Activated T-helper 1 cell treated with anti-CD3 and anti-CD28 coated beads, Interleukin-12 subunit alpha, Interleukin-12 subunit beta, Interleukin-2, Interleukin-4 antibody, amounts not matched to agents 30 ng/mL and 10 ng/mL and 1 ng/mL, durations not matched to agents 14 hours and 24 hours and 36 hours (primary cell): ENCODE measurements at places on chromosomes 5 and 9. TPM values are rescaled to one million over a fixed set of nuclear protein-coding genes. Genes with fewer than 3 reads are reported as not detected.

Gene SHISAL2B
- total RNA-seq, result not detected in 2 replicates

Gene BSPRY
- 12.3 and 12.8 TPM in 2 replicates for total RNA-seq

GRCh38 chr5:9108162-9108561 lies 437.7 kb downstream of the SEMA5A start:
- DNase-seq, result no peak

Gene C9orf153
- 0.34 TPM in 1 of 2 replicates, not detected in the other for total RNA-seq

- no peak for DNase-seq
These were observed 44.4 kb downstream of the EFCAB9 start for GRCh38 chr5:172238334-172238733.

GRCh38 chr9:113570106-113570505 lies 106.6 kb downstream of the RGS3 start:
- no peak for DNase-seq

- DNase-seq, result no peak
These were observed 289.6 kb downstream of the MED10 start for GRCh38 chr5:6088706-6089105.

Gene ADAMTSL1
- total RNA-seq, result not detected in 2 replicates

GRCh38 chr5:11985993-11986392 lies 81.7 kb upstream of the CTNND2 start:
- DNase-seq, result no peak

GRCh38 chr9:2378266-2378665 lies 243.3 kb upstream of the VLDLR start:
- no peak for DNase-seq

GRCh38 chr5:179345433-179346321 lies at the start of gene ADAMTS2:
Gene ADAMTS2, minus strand, starts transcription at chr5:179345461. Its CDS starts 133 bp downstream, at chr5:179345328.
- DNase-seq, result no peak

DNA sequence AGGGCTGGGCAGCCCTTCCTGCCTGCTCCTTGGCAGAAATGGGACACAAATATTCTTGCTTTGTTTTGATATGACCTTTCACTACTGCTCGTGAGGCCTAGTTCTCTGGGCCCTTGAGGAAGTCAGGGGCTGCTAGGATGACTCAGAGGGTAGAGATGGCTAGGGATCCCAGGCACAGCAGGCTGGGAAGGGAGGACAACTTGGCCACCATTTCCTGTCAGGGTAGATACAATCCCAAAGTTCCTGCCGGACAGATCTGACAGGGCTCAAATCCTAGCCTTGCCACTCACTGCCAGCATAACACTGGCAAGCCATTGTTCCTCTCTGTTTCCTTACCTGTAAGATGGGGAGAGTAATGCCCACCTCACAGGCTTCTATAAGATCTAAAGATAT lies 31.7 kb upstream of the MEIKIN start:
- DNase-seq, result no peak

Gene AIF1L
- 0.34 and 0.51 TPM in 2 replicates for total RNA-seq

GRCh38 chr9:121365564-121365963 lies 4.5 kb downstream of the STOM start:
- DNase-seq, result no peak

DNA sequence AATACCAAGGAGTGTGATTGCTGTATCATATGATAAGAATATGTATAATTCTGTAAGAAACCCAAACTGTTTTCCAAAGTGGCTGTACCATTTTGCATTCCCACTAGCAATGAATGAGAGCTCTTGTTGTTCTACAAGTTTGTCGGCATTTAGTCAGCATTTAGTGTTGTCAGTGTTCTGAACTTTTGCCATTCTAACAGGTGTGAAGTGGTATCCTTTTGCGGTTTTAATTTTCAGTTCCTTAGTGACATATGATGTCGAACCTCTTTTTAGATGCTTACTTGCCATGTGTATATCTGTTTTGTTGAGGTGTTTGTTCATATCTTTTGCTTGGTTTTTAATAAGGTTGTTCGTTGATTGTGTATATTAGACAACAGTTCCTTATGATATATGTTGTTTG lies 296.3 kb upstream of the IZUMO3 start:
- DNase-seq, result no peak

DNA sequence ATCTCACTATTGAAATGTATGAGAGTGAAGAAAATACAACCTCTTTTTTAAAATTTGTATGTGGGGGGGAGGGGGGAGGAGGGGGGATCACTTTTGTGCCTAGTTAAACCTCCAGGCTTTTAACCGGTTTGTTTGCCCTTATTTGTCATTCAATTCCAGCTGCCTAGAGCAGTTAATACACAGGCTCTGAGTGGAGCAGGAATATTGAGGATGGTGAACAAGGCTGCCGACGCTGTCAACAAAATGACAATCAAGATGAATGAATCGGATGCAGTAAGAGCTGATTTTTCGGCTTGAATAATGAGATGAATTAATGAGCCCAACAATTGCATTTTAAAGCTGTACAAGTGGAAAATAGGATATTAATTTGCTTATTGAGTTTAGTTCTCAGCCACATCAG lies 28.7 kb upstream of the SNX24 start:
- no peak for DNase-seq

DNA sequence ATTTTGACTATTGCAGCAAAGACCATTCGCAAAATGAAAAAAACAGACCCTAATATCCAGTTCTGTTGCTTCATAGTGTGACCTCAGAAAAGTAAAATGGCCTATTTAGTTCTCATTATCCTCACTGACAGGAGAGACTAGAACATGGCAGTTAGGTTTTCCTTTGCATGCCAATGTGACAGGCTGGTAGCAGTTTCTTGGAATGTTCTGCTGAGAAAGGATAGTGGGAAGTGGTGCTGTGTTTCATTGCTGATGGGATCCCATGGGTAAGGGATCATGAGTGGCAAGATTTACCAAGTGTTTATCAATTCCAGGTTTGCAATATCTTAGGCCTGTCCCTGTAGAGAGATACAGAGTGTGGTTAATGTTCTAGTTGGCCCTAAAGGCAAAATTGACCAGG lies 88.5 kb downstream of the ACER2 start:
- DNase-seq, result no peak

Gene CYLC2
- not detected in 2 replicates for total RNA-seq

DNA sequence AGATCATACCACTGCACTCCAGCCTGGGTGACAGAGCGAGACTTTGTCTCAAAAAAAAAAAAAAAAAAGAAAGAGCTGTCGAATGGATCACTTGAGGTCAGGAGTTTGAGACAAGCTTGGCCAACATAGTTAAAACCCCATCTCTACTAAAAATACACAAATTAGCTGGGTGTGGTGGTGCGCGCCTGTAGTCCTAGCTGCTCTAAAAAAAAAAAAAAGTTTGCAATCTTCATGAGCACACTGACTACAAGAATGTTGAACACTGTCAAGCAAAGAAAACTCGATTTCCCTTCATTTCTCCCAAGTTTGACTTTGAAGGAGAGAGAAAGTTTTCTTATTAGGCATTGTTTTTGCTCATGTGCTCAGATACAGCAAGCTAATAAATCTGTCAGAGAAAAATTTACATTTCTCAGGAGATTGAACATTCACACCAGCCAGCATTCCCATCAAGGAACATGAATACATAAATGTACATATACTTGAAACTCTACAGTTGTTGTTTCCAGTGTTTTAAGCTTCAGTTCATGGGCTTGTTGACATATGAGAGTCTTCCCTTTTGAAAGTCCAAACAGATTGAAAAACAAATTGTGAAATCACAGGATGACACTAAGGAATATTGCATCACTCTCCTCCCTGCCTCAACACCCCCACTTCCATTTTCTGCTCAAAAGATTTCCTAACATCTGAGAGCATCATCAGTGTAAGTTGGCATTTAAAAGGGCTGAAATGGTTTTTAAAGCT lies 81.8 kb downstream of the ARRDC3 start:
- DNase-seq, result no peak

DNA sequence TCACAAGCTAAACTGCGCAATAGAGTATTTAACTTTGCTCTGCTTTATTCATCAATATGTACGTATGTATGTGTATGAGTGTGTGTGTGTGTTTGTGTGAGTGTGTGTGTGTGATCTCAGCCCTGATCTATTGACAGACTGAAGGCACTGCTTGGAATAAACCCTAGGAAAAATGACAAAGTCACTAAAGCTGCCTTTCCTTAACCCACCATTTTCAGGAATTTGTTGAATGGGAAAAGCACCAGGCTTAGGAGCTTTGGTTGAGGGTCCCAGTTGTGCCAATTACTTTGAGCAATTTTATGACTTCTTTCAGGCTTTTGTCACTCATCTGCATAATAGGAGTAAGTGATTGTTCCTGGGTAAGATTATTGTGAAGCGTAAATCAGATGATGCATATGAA lies 108.6 kb upstream of the TLR4 start:
- no peak for DNase-seq

GRCh38 chr5:26486631-26487030 lies 551.8 kb downstream of the CDH9 start:
- DNase-seq, result no peak

DNA sequence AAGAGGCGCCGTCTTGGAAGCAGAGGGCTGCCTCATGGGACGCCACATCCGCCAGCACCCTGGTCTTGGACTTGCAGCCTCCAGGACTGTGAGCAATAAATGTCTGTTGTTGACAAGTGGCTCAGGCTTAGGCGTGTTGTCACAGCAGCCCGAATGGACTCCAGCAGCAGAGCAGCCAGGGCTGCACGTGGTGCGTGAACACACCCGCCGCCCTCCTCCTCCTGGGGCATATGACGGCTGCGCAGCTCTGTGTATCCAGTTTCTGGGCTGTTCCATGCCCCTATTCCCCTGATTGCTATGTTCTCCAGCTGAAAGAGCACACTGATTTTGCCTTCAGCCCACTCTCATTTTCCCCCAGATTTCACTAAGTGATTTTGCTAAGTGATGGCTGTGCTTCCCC lies 36.0 kb upstream of the CLPTM1L start:
- no peak for DNase-seq

Gene FBLL1
- total RNA-seq, result 0.13 TPM in 1 of 2 replicates, not detected in the other

GRCh38 chr5:102782217-102782872 lies 27.2 kb downstream of the PAM start:
- DNase-seq, result no peak

GRCh38 chr9:72931437-72931836 lies 21.4 kb downstream of the ALDH1A1 start:
- no peak for DNase-seq

- DNase-seq, result no peak
These were observed 531.1 kb downstream of the CETN3 start for GRCh38 chr5:89878140-89879132.

DNA sequence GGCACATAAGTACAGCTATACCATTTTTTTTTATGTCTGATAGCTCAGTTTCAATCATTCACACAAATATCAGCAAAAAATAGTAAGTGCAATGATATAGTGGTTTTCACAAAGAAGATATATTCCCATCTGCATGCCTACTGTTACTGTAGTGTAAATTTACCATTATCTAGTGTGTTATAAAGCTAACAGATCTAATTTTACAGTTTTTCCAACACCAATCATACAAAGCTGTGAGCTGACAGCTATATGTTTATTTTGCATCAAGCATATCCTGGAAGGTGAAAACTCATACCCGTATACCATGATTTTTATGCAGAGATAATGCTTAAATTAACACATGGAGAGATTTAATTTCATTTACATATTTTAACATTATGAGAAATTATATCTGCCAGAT lies 89.9 kb upstream of the HAPLN1 start:
- no peak for DNase-seq

- no peak for DNase-seq
These were observed 18.7 kb upstream of the CTSV start for GRCh38 chr9:97057651-97058050.

DNA sequence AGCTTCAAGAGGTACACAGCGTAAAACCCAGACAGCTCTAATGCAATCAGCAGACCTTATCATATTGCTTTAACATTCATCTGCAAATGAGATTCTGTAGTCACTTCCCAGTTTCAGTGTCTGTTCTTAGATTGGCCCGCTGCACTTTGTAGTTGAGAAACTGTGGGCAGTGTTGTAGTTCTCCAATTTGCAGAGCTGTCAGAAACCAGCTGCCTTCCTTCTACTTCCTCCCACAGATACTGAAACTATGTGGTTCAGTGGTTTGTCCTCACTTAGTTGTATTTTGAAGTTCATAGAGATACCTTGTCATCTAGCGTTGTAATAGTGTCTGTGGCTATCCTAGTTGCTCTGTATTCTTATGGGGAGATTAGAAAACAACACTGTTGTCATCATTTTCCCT lies 39.6 kb upstream of the TRIM36 start:
- peak; percentile 59 for DNase-seq

DNA sequence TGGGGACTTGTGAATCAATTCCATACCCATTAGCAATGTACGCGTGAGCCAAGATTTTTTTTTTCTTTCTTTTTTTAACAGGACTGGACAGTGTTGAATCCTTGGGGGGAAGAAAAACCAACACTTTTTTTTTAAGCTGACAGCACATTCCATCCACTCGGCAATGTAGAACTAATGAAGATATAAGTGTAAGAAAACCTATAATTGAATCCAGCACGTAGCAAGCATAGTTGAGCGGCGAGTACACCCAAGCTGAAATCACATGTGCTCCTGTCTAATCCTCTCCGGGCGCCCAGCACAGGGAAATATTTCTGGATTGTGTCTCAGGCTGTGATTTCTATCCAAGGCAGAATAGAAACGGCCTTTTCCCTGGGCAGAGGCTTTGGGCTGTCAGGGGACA lies 118.2 kb downstream of the BOD1 start:
- DNase-seq, result no peak
